ENCODE measurements at places on chromosomes 12 and 14.

DNA sequence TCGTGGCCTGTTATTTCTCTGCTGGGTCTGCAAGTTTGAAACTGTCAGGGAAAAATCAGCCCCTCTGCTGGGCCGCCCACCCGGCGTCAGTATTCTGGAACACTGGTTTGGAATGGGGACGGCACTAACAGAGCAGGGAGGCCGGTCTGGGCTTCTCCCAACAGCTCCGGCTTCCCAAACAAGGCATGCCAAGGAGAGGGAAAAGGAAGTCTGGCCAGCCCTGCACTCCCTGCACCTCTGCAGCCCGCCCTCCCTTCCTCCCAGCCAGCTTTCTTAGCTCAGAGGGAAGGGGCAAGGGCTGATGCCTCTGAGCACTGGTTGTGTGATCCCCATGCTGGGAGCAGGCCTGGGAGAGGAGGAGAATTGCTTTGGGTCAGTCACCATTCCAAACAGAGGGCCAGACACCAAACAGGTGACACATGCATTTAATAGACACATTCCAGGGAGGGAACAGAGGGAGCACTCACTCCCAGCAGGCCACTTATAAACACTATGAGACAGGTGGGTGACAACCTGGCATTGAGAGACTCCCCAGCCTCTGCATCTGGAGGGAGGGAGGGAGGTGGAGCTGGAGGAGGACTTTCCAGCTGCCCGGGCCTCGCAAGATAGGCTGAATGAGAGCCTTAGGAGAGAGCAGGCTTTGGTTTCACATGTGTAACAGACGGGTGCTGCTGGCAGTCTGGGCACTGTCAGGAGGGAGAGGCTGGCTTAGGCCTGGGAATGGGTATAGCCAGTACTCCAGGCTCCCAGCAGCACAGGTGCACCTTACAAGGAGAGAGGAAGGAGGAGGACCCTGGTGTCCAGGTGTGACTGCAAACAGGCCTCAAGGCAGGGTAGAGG, 10.3 kb downstream of the KRT75 start:
- DNase-seq = no peak

- DNase-seq = no peak
These were observed 36.8 kb upstream of the G2E3 start for GRCh38 chr14:30521899-30522736.

GRCh38 chr12:46763230-46763629, 62.6 kb downstream of the SLC38A4 start:
- DNase-seq = no peak

DNA sequence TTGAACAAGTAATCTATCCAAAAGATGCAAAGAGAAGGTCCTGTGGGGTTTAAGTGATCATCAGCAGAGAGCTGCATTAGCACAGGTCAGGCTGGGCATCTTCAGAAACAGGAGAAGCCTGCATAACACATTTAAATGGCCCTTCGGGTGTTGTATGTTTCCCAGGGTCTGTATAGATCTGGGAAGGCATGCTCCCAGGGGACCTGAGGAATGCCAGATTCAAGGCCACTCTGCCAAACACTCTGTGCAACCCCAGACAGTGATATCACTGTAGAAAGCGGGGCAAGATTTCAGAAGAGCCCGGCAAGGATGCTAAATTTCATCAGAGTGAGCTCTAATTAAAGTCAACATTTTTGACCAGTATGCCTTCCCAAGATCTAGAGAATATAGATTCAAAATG, 92.9 kb downstream of the ARMH4 start:
- peak; percentile 31 for DNase-seq

GRCh38 chr14:76780360-76780759, 19.1 kb downstream of the VASH1 start:
- DNase-seq = no peak

DNA sequence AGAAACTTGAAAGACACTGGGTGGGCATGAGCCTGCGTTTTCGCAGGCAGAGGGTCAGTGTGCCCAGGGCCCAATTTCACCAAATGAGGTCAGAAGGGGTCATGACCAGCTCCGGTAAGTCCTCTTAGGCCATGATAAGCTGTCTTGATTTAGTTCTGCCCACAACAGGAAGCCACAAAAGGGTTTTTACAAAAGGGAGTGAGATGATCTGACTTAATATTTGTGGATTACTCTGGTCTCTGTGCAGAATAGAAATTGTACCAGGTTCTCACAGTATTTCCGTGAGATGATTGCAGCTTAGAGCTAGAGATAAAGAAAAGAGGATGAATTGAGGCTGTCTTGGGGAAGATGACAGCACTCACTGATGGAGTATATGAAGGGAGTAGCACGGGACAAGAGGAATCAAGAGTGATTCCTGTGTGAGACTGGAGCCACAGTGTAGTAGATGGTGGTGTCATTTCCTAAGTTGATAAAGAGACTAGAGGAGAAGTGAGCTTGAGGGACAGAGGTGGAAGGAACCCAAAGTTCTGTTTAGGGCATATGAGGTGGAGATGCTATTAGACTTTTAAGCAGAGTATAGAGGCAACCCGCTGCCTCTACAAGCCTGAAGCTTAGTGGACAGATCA, 288.3 kb upstream of the AMIGO2 start:
- DNase-seq = no peak

- DNase-seq = peak; percentile 61
These were observed 506 bp downstream of the CRY1 start for GRCh38 chr12:107092669-107093416.
